ENCODE measurements at places on chromosomes 5 and 9.
A peak's percentile ranks its signal among the peaks of the same experiment; 100 is the strongest.

DNA sequence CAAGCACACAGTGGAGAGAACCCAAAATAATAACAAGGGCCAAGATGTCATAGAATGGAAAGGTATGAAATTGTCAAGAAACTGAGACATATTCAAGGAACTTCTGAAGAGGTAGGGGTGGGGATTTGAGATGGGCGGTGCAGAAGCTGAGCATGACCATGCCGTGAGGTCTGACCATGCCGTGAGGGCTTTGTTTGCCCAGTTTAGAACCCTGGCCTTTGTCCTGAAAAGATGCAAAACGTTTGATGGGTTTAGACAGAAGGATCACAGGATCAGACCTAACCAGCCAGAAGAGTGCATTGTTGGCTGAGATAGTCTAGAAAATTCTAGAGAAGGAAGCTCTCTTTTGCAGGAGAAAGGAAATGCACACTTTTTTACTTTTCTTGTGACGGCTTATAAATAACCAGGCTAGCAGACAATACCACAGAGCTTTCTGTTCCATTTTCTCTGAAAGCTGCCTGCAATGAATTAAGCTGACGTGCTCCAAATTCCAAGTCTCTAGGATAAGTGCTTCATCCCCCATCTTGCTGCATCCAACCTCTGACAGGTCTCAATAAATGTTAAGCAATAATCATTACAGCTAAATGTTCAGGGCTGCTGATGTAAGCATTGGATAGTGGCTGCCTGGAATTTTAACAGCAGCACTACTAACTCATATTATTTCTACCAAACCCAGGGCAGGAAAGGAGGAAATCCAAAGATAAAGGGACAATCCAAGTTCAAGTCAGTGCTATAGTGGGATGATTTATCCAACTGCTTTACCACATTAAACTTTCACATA lies 110.9 kb upstream of the IL6ST start:
- DNase-seq = no peak

- DNase-seq = peak; percentile 25
Observed at GRCh38 chr9:96014078-96014477, 138.6 kb downstream of the ERCC6L2 start.

- DNase-seq = no peak
Observed at GRCh38 chr5:161095953-161096352, 243.9 kb upstream of the ATP10B start.

DNA sequence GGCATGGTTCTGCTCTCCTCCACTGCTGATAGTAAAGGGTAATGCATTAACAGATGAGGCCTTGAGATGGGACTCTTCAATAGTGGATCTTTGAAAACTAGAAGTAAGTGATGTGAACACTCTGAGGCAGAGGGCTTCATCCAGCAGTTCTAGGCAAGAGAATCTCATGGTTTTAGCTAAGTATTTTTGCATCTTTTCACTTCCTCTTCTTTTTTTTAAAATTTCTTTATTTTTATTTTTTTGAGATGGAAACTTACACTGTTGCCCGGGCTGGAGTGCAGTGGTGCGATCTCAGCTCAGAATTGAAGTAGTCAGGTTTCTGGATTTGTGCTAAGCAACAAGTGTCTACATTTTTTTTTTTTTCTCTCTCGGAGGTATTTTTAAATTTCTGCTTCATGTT lies 101.9 kb downstream of the MTRR start:
- DNase-seq = no peak

- no peak for DNase-seq
Observed at GRCh38 chr5:112663146-112663545, 74.5 kb upstream of the APC start.
